HS-5 (cell line): ENCODE measurements at places on chromosomes 3 and 15.

- peak; percentile 46 for DNase-seq
These were observed 947.1 kb downstream of the FHIT start for GRCh38 chr3:60304112-60304511.

DNA sequence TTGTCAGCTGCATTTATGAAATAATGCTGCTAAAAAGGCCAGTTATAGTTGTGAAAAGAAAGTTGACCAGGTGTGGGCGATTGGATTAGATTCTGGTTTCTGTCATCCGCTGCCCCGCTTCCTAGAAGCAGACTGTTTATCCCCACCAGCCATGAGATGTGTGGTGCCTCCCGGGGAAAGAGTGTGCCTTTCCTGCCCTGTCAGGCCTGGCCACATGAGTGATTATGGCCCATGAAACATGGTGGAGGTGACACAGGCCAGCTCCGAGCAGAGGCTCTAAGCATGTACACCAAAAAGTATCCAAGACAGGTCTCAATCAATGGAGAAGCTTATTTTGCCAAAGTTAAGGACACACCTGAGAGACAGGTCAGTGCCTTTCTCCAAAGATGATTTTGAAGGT lies 85.4 kb upstream of the ABHD2 start:
- no peak for DNase-seq

GRCh38 chr3:138332472-138333073 lies 2.9 kb upstream of the NME9 start:
- no peak for DNase-seq

- DNase-seq, result no peak
These were observed 967.6 kb downstream of the NAALADL2 start for GRCh38 chr3:175826759-175827158.

DNA sequence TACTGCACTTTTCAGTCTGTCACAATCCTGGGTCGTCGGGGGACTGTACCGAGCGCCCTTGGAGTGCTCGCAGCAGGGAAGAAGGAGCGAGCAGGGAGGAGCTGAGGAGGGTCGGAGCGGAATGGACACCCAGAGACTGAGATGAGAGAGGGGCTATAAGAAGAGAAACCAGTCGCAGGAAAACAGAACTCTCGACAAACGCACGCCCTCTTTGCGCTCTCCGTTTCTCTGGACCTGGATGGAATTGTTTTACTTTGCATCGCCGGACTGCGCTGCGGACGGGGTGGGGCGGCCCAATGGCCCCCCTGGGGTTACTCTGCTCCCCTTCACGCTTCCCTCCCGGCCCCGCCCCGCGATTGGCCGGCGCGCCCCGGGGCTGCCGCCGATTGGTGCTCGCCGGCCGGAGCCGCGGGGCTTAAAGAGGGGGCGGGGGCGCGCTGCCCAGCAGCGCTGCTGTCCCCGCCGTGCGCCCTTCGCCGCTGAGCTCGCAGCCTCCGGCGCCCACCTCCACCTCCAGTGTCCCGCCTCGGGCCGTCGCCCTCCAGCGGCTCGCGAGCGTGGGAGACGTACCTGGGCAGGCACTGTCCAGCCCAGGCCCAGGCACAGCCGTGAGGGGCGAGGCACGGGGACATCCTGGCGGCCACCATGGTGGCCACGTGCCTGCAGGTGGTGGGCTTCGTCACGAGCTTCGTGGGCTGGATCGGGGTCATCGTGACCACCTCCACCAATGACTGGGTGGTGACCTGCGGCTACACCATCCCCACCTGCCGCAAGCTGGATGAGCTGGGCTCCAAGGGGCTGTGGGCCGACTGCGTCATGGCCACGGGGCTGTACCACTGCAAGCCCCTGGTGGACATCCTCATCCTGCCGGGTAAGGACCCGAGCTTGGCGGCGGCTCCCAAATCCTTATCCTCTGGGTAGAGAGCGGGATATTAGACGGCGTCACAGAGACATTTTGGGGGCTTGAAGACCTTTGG lies at the start of gene CLDN11:
CLDN11 (plus strand) TSS at position 447 of the 977 bp plus-strand sequence; CDS start at position 646, 199 bp downstream.
- no peak for DNase-seq

DNA sequence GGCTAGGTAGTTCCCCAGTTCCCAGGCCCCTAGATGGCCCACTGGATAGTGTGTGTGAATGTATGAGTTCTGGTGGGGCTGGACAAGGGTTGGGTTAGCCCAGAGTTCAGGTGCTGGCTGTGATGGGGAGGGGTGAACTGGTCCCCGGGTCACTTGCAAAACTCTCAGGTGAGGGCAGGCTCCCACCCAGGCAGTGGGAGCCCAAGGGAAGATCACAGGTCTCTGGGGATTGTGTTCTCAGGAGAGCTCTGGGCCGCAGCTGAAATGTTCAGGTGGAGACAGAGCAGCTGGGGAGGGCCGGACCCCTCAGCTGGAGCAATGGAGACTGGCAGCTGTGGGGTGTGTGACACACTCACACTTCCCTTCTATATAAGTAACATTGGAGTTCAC lies 12.8 kb upstream of the FAM98B start:
- no peak for DNase-seq

- no peak for DNase-seq
These were observed 763 bp upstream of the TRNT1 start for GRCh38 chr3:3125977-3126376.

GRCh38 chr3:10170915-10171478 lies 6.3 kb downstream of the IRAK2 start:
- DNase-seq, result no peak

- no peak for DNase-seq
These were observed 94.8 kb downstream of the SHQ1 start for GRCh38 chr3:72753495-72753894.

- peak; percentile 20 for DNase-seq
These were observed 396.8 kb upstream of the AZI2 start for GRCh38 chr3:28745436-28745835.

DNA sequence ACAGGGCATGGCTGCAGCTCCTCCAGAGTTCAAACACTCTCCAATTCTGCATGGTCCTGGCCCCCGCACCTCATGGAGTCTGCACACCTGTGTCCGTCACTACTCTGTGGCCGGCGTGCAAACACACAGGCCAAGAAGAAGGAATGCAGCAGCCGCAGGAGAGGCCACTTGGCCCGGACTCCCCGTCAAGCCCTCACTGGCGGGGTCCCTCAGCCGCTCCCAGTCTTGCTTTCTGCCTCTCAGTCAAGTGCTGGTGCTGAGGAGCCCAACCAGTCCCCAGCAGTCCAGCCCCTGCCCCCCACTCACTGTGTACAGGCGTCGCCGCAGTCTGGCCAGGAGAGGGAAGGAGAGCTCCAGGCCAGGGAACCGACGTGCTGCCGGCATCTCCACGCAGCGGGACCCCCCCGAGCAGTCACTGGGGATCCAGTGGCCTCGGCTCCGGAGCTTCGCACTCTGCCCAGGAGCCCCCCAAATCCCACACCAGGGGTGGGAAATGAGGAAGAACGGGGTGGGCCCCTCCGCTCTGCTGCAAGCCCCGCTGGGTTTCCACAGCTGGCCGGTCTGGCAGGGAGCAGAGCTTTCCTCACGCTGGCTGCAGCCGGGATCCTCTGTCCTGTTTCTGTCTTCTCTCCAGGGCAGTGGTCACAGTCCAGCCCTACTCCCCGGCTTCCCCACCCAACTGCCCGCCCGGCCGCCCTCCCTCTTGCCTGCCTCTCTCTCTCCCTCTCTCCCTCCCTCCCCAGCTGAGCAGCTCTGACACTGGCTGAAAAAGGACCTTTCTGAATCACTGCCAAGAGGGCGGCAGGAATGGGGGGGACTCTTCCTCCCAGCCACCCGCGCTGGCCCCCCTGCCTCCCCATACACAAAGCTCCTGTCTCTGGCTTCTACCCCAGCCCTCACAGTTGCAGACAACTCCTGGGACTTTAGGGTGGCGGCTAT lies 16.0 kb downstream of the TNK2 start:
- no peak for DNase-seq

GRCh38 chr3:18234717-18235335 lies 190.3 kb downstream of the SATB1 start:
- no peak for DNase-seq

GRCh38 chr3:12593473-12593872 lies 36.6 kb downstream of the MKRN2 start:
- DNase-seq, result no peak

- DNase-seq, result no peak
These were observed 268.8 kb downstream of the MEX3B start for GRCh38 chr15:81776976-81777375.

GRCh38 chr15:78168608-78169007 lies 19.4 kb downstream of the IDH3A start:
- no peak for DNase-seq

DNA sequence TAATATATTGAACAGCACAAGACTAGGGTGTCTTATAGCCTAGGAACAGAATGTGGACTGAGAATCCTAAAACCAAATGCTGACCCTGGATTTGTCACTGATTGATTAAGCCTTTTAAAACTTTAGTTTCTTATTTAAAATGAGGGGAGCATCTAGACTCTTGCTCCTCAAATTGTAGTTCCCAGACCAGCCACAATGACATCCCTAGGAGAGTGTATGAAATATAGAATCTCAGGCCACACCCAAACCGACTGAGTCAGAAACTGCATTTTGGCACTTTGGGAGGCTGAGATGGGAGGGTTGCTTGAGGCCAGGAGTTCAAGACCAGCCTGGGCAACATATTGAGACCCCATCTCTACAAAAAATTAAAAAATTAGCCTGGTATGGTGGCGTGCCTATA lies 287.8 kb upstream of the UMPS start:
- DNase-seq, result no peak

- no peak for DNase-seq
These were observed 55.3 kb upstream of the SYN2 start for GRCh38 chr3:11948866-11949265.
